ENCODE measurements at places on chromosomes 5 and 9.
A peak's percentile ranks its signal among the peaks of the same experiment; 100 is the strongest.

GRCh38 chr9:102550266-102550665 is 444.9 kb upstream of the CYLC2 start:
- no peak for DNase-seq

DNA sequence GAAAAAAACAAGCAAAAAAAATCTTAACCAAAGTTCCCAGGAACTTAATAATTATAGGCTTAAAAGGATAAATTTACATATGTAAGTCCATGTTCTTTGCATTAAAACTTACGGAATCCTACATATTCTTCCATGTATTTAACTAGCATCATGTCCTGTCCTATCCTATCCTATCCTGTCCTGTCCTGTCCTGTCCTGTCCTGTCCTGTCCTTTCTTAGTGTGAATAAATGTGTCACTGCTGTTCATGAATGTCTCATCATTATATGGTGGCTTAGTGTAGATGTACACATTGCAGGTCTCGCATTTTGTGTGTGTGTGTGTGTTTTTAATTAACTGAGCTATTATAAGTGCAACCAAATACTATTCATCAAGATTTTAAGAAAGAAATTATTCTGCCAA is 90.0 kb downstream of the TMEM167A start:
- DNase-seq, result no peak

GRCh38 chr9:19689328-19690101 is 99.3 kb downstream of the SLC24A2 start:
- no peak for DNase-seq

DNA sequence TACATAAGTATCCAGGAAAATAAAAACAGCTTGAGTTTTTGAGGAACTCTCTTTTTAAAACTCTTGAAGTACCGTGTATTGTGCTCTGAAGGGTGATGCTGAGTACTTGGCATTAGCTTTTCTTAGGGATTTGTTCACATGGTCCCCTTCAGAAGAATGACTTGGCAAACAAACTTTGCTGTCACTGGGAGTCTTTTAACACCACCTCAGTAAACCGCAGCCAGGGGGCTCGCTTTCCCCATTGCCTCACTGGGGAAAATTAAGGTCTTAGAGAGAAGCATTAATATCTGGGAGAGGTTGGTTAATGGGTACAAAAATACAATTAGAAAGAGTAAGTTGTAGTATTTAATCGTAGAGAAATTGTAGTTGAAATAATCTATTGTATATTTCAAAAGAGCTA is 105.9 kb upstream of the DAP start:
- no peak for DNase-seq

- DNase-seq, result no peak
These were observed 672.8 kb downstream of the ACTL7B start for GRCh38 chr9:108182950-108183381.

DNA sequence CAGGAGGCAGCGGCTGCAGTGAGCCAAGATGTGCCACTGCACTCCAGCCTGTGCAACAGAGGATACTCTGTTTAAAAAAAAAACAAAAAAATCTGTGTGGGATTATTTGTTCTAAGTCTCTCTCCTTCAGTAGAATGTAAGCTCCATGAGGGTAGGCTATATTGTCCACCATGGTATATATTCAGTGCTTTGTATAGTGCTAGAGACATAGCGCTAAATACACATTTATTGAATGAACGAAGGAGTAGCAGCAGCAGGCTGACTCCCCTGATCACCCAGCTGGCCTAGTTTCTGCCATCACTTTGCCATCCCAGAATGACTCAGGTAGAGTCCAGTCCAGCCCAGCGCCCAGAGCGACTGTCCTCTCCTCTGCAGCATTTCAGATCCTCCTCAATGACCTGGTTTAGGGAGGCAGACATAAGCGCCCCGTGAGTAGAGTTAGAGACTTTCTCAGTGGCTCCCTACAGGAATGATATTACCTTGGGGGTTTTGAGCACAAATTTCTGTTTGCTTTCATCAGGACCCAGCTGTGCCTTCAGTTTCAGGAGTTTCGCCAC is 716 bp downstream of the HARS1 start:
- no peak for DNase-seq

DNA sequence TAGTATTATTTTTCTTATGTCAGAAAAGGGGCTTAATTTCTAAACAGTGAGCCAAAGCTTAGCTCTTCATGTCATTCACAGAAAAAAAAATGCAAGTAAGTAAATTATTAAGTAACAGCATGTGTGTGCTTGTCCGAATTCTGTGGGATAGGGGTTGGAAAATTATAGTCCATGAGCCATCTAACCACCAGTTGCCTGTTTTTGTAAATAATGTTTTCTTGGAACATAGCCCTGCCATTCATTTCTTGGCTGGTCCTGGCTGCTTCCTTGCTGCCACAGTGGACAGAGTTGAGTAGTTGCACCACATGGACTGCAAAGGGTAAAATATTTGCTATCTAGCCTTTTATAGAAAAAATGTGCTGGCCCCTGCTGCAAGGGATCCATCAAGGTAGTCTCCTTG is 513.7 kb upstream of the WWC1 start:
- no peak for DNase-seq

GRCh38 chr5:8714861-8715260 is 831.0 kb downstream of the SEMA5A start:
- no peak for DNase-seq

DNA sequence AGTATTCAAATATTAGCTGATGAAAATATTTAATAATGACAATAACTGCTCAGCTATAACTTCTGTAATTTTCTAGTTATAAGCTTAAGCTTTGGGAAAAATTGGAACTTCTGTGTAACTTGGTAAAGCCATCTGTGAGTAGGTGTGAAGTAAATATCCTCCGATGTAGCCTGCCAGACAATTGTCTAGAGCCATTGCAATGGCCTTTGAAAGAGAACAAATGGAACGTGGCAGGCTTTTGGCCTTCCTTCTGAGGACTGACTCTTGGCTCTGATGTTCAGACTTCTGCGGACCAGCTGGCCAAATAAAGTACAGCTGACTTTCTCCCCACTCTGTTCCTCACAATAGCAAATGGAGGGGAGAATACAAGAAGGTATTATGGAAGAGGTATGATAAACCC is 203.4 kb upstream of the NMUR2 start:
- no peak for DNase-seq

- no peak for DNase-seq
These were observed 10.3 kb upstream of the PCDHB1 start for GRCh38 chr5:141040771-141041426.

- no peak for DNase-seq
These were observed 142.5 kb downstream of the CDH12 start for GRCh38 chr5:22710660-22711059.

DNA sequence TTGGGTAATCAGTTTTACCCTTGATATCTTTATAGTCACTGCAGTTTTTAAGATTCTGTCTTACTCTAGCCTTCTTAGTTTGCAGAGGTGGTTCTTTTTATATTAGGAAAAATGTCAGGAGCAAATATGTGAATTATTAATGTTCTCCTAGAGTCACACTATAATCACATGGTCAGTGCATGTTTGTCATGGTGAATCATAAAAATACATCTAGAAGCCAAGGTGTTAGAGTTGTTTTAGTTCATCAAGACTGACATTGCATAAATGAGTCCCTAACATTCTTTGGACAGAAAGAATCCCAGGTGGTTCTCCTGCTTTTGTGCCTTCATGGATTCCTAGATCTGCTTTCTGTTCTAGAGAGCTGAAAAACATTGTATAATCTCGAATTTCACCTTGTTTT is 22.9 kb downstream of the ATG10 start:
- no peak for DNase-seq

GRCh38 chr9:37923796-37924427 is 20.0 kb upstream of the SLC25A51 start:
- no peak for DNase-seq

- no peak for DNase-seq
These were observed 52.1 kb upstream of the WWC1 start for GRCh38 chr5:168239325-168239724.

- no peak for DNase-seq
These were observed 1.6 kb upstream of the ASPN start for GRCh38 chr9:92483627-92484545.

- DNase-seq, result no peak
These were observed 119.9 kb downstream of the KDM4C start for GRCh38 chr9:6877671-6878161.

DNA sequence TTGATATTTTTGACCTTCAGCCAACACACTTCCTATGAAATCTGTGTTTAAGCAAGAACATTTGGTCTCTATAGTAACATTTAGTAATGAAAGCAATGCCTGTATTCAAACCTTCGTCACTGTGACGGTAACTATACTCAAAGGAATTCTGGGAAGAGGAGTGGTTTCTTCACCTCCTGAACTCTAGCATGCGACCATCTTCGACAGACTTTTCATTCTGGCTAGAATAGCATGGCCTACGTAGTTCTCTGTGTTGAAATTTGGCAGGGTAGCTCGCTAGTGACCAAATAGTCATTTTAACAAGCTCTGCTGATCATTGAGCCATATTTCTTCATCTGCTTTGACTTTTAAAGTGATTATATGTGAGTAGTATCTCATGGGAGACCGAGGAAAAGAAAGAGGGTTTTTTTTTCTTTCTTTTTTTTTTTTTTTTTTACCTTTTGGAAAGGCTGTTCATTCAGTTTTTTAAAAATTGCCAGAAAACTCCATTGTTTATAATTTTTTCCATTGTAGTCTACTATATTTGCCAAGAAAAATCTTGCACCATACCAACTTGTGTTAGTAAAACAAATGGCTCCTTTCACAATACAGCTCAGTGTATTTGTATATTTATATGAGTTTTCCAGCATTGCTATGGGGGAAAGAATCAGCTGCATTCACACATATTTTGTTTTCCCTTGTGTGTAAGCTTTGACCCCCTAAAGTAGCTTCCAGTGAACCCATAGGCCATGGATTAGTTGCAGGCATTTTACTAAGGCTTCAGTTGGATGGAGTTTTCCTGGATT is 166.8 kb downstream of the NNT start:
- peak; percentile 43 for DNase-seq

GRCh38 chr5:159120446-159120845 is 20.7 kb upstream of the EBF1 start:
- DNase-seq, result no peak

GRCh38 chr5:148491793-148492184 is 108.0 kb downstream of the FBXO38 start:
- no peak for DNase-seq
